ENCODE measurements at places on chromosomes 2 and 18. TPM values are rescaled to one million over a fixed set of nuclear protein-coding genes. Genes with fewer than 3 reads are reported as not detected.

DNA sequence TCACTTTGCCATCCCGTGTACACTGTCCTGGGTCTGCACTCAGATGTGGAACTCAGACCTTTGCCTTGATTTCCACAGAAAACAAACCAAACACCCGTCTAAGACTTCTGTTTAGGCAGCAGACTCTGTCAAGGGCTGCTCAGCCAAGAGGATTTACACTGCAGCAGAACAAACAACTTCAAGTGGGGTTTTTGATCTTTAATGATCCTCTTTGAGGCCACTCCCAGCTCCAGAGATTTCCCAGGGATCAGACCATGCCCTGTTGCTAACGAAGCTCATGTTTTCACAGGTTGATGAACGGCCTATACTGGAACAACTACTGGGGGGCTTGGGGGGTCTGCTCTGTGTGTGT, 52.5 kb upstream of the LGALSL start:
- DNase-seq, result no peak

GRCh38 chr2:237330541-237330940, 83.4 kb downstream of the COL6A3 start:
- no peak for DNase-seq

GRCh38 chr2:120516679-120517314, 170.9 kb downstream of the INHBB start:
- DNase-seq, result no peak

DNA sequence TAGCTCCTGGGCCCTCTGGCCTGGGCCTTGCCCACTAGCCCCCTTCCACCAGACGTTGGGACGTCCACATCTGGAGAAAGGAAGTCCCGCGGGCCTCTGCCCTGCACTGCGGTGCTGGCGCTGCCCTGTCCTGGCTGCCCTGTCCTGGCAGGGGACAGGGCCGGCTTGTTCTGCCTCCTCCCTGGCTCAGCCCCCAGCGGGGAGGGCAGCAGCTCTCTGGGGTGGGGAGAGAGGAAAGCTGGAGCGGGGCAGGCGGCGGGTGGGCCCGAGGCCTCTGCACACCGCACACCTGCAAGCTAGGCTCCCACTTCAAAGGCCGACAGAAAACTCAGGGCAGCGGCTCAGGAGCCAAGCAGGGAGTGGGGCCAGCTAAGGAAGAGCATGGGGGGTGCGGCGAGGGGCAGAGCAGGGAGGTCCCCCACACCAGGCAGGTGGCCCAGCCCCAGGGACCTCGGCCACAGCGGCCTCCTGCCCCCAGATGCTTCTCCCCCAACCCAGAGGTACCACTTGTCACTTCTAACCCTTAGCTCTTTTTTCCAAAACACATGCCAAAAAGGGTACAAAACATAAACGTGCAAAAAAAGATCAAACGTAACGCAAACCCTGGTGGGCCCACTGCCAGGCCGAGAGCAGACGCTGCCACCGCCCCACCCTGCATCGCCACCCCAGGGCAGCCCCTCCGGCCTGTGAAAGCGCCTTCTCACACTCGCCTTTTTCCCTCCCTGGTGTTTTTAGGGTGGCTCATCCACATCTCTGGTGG, 13.5 kb downstream of the SNED1 start:
- DNase-seq, result no peak

SCG2 gene
- total RNA-seq, result 0.95 TPM

DNA sequence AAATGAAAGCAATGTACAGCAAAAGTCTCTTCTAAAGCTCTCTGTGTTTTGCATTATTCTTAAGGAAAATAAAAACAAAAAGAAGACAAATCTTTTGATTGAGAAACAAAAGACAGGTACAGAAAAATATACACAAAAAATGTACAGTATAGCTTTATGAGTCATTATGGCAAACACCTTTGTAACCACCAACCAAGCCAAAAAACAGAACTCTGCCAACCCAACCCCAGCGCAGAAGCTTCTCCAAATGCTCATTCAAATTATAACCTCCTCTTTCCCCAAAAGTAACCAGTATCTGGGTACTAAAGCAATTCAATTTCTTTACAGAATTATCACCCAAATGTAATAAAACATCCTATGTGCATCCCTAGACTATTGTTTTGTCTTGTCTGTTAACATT, 255.9 kb upstream of the STON1 start:
- no peak for DNase-seq

DNA sequence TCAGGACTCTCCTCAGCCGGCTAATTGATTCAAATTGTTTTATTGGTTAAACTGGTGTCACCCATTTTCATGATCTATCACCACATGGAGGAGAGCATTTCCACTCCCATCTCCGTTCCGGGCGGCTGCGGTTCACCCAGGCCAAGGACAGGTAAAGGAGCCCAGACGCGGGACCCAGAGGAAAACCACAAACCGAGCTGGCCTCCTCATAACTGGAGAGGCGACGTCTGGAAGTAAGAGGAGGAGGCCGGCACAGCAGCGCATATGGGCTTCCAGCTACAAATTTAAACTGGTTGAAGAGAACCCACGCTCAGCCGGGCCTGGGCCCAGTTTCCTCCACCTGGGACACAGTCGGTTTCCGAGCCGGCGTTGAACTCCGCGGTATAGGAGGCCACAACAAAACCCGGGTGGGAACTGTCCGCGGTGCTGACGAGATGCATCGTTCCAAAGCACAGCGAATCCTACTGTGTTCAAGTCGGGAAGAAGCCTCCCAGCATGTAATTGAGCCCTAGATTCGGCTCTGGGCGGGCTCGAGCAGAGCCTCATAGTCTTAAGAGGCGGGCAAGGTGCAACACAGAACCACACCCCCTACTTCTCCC, 3.0 kb upstream of the SKOR2 start:
- no peak for DNase-seq
